Mesothelial cell of epicardium (in vitro differentiated cells): ENCODE measurements at places on chromosomes 4 and X.

DNA sequence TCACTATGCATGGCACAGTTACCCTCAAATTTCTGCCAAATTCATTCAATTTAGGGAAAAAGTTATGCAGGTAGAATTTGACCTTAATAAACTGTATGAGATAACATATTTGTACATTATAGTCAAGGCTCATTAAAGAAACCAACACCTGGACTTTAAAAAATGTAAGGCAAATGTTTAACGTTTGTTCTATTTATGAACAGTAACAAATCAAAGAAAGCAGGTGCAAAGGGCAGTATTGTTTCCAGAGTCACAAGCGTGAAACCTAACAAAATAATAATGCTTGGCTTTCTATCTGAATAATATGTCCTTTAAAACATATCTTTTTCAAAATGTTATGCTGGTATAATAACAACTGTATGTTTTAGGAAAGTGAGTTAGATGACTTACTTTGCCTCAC is 41.2 kb downstream of the LIN54 start:
- no peak for DNase-seq

DNA sequence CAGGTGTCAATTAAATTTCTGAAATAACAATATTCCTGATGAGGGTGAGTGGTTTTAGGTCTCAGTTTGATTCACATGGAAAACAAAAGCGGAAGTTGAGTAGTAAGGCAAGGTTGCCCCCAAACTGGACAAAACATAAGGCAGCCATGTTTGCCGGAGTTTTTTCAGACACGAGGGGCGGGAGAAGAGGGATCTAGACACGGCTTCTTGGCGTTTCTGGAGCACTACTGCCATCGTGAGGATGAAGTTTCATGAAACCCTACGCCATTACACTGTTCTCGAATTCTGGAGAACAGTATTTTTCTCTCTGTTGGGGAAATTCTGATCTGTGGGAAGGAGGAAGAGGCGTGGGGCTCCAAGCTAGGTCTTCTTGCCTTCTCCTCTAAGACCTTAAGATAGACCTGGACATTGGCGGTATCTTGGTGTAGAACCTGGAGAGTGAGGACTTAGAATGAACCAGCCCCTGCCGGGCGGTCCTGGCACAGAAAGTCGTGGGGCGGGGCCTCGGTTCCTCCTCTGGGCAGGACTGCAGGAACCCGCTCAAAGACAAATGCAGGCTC is 160.3 kb downstream of the OR13H1 start:
- DNase-seq: no peak

DNA sequence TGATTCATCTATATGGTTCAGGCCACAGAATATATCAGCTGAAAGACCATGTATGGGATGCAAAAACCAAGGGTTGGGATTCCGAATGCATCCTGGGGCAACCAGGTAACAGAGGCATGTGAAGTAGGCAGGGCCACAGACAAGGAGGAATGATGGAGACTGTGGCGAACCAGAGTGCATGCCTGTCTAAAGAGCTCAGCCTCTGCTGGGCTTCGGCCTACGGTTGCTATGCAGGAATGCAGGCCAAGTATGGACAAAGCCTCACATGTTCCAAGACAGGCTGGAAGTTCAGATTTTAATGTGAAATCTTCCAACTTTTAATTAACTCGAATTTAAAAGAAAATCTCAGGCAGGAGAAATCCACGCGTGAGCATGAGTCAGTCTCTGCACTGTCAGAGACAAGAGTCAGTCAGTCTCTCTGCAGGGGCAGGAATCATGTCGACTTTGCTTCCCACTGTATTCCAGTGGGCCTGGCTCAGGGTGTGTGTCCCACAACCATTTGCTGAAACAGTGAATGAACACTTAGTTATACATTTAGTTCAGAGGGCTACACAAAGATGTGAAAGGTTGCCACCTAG is 344.4 kb downstream of the UNC5C start:
- DNase-seq: no peak

DNA sequence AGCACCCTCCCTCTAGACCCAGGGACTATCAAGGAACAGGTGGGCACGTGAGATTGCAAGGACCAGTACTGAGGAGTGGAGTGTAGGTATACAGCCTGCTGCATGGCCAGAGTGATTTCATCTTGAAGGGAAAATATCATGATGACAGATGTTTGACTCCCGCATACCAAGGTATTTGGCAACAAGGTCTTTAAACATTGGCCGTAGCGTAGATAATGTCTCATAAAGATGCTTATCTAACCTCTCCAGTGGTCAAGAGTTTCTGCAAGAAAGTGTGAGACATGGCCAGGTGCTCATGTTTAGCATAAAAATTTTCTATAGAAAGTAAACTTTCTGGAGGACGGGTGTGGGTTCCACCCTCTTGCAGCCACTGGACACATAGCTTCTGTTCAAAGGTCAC is 18.7 kb upstream of the ZNF630 start:
- DNase-seq: no peak

DNA sequence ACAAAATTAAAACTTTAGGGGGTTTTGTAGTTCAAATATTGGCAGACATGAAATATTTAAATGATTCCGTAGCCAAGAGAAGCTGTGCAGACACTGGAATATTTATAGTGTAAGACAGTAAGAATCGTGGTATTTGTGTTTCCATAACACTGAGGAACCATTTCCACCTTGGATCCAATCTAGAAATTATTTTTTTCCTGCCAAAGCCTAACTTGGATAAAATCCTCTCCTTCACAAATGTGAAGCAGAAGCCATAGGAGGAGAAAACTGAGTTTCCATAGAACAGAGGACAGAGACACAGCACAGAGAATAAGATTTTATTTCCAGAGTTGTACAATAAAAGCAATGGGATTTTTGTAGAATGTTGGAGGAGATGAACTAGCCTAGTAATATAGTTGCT is 19.9 kb upstream of the SRPX start:
- DNase-seq: no peak

DNA sequence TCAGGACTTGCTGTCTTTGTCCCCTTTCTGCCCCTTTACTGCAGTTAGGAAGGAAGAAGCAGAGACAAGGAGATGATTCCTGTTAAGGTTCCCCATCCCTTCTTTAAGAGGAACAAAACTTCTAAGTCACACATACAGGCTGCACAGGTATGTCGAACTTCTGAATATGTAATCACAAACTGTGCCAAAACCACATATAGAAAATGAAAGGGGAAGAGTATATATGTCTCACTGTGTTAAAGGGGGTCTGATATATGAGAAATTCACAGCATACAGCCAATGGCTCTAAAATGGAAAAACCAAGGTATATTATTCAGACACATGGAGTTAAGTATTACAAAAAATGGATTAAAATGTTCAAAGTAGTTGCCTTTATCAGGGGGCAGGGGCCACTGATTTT is 11.7 kb downstream of the CFAP97 start:
- no peak for DNase-seq

- no peak for DNase-seq
Observed at GRCh38 chrX:34873500-34874225, 68.9 kb upstream of the FAM47B start.

- DNase-seq: no peak
Observed at GRCh38 chr4:14608630-14609029, 393.7 kb upstream of the CPEB2 start.

- no peak for DNase-seq
Observed at GRCh38 chr4:47915378-47915777, 995 bp upstream of the NFXL1 start.

DNA sequence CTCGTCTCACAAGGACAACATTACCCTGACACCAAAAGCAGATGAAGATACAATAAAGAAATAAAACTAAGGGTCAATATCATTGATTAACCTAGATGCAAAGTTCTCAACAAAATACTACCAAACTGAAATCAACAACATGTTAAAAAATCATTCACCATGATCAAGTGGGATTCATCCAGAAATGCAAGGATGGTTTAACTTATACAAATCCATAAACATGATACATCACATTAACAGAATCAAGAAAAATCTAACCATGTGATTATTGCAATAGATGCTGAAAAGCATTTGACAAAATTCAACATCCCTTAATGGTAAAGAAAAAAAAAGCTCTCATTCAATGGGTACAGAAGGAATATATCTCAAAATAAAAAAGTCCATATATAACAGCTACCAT is 514.9 kb downstream of the TMA16 start:
- DNase-seq: no peak

DNA sequence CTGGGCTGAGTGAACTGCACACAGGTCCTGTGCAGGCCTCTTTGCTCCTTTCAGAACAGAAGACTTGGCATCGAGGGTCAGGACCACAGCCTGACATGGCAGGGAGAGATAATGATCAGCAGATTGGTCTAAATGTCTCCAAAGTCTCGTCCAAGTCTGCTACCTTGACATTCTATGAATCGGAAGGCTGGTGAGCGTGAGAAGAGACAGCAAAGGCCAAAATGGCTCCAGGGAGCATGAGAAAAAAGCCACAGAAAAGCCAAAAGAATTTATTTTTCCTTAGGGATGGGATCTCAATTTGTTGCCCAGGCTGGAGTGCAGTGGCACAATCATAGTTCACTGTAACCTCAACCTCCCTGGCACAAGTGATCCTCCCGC is 32.3 kb upstream of the IQSEC2 start:
- DNase-seq: no peak

DNA sequence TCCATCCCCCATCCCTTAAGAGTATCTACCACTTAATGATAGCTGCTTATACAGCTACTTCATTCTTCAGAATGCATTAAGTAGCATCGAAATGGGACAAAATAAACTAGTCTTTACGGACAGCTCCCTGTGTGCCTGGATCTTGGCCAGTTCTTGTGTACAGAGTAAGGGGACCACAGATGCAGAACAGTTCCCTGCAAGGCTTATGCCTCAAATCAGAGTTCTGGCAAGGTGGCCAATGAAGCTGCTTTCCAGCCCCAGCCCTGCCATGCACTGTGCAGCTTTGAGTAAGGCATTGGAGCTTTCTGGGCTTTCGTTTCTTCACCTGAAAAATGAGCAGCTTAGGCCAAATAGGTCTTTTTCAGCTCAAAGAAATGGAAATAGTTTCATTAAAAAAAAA is 14.2 kb downstream of the CLNK start:
- no peak for DNase-seq

- no peak for DNase-seq
Observed at GRCh38 chr4:152843481-152844090, 63.8 kb downstream of the ARFIP1 start.

DNA sequence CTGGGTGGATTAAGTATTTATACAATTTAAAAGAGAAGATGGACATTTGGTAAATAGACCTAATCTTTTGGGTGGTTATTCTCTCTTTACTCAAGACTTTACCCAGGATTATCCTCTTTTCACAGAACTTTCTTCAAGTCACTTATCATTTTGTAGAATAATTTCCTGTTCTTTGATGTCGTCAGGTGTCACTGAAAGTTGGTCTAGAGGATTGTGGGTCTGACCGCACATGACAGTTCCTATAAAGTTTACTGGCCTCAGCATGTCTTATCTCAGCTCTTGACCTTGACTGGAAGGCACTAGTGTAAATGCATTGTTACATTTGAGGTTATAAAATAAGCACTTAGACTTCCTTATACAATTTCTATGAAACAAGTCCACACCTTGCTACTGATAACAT is 139.9 kb upstream of the SLC4A4 start:
- DNase-seq: no peak

- DNase-seq: no peak
Observed at GRCh38 chr4:68751138-68751537, 64.7 kb upstream of the UGT2B10 start.

DNA sequence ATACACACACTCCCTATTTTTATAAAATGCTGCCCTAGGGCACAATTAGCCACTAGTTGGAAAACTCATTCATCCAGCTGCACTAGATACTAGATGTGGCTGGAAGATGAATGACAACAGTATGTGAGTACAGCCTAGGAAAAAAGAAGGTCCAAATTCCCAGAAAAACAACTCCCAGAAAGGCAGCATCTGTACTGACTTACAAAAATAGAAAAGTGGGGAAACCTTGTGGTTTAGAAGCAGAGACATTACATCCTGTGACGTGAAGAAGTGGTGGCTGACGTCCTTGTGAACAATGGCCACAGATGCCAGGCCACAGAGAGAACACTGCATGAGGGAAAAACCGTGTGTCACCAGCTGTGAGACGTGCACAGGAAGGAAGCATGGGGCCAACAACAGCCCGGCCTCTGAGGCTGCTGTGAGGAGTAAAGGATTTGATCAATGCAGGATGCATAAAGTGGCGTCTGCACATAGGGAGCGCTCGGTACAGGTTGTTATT is 81.2 kb downstream of the SPRY1 start:
- no peak for DNase-seq

GRCh38 chrX:108025376-108025775 is 19.5 kb upstream of the VSIG1 start:
- DNase-seq: no peak

DNA sequence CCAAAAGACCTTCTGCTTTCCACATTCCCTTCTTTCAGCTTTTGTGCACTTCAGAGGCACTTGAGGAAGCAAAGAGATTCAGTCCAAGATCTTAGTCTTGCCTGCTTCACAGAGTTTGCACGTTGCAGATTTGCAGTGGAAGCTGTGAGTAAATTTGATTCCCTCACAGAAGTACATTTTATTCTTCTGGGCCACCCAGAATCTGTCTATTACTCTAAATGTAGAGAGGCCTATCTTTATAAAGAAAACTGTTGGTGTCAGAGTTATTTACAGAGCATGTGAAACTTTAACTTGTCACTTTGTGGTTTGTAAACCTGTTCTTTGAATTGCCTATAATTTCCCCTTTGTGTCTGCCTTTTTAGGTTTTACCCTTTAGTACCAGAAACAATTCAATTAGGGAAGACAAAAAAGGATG is 15.5 kb downstream of the SPRY1 start:
- no peak for DNase-seq

- no peak for DNase-seq
Observed at GRCh38 chrX:66602381-66602938, 36.4 kb downstream of the EDA2R start.

- DNase-seq: no peak
Observed at GRCh38 chr4:2949782-2950125, 13.5 kb downstream of the NOP14 start.

- DNase-seq: no peak
Observed at GRCh38 chr4:42398871-42399331, 1.6 kb downstream of the SHISA3 start.

- no peak for DNase-seq
Observed at GRCh38 chr4:81690871-81691270, 219.2 kb upstream of the RASGEF1B start.

DNA sequence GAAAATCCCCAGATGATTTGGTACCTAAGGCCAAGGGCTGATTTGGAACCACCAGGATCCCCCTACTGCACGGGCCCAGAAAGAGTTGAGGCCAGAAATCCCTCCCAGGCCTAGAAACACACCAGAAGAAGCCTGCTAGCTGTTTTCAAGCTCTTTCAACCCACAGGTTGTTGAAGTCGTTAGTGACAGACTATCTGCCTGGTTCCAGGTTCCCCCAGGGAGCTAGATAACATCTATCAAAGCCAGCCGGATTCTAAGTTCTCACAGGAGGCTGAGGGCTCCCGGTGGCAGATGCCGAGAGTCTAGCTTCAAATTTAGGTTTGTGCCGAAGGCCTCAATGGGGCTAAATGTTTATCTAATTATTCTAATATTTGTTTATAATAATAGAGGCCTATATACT is 132.0 kb upstream of the ATP6AP2 start:
- DNase-seq: no peak
